ENCODE measurements at places on chromosomes 6 and 20.

GRCh38 chr20:50722424-50723155, 8.8 kb upstream of the PARD6B start:
- DNase-seq = no peak

DNA sequence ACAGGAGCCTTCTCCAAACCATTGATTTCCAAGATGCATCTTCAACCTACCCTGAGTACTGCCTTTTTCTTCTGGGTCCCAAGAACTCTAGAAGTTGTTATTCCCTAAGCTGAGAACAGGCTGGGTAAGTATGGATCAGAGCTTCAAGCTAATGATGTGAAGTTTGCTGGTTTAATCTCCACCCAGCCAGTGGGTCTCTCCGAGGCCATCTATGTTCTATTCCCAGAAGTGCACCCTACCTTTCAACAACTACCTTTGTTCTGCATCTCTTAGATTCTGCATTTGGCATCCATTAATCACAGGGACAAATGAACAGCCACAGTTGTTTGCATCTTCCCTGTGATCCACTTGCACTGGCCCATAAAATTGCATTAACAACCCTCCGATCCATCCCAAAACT, 246.2 kb downstream of the HIVEP2 start:
- DNase-seq = no peak

DNA sequence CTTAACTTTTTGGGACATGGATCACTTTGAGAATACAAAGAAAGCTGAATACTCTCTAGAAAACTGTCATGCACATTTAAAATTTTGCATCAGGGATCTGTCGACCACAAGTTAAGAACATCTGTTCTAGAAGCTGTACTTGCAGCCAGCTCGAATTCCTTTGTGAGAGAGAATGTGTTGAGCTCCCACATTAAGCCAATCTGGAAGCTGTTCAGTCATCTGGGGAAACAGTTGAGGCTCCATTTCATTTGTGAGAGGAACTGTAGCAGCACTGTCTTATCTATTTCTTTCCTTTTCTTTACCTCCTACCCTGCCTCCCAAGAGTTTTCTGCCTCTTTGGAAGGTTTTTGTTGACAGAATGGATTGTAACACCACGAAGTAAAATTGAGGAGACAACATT, 50.8 kb downstream of the KAT14 start:
- DNase-seq = no peak

DNA sequence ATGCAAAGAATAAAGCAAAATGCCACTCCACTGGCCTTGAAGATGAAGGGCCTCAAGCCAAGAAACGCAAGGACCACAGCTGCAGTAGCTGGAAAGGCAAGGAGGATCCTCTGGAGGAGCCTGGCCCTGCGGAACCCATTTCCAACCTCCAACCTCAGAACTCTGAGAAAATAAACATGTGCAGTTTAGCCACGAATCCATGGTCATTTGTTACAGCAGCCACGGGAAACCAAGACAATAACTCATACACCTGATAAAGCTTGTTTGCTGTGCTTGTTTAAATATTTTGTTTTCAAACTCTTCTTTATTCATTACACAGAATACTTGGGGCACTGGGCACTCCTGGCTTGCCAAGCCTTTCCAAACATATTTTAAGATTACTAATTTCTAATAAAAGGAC, 10.4 kb downstream of the SERPINB6 start:
- no peak for DNase-seq

DNA sequence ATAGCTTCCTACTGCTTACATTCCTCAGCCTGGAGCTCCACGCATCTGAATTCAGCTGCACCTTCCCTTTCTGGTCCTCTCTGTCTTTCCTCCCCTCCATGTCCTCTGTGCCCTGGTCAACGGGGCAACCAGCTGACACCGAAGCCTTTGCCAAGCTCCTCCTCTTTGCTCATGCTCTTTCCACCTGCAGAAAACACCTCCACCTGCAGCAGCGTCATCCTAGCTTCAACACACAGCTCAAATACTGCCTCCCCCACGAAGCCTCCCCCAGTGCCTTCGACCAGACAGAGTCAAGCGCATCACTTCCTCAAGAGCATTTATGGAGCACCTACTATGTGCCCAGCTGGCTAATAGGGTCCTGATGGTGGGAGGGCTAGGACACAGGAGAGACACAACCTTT, 9.2 kb downstream of the CDH22 start:
- no peak for DNase-seq

DNA sequence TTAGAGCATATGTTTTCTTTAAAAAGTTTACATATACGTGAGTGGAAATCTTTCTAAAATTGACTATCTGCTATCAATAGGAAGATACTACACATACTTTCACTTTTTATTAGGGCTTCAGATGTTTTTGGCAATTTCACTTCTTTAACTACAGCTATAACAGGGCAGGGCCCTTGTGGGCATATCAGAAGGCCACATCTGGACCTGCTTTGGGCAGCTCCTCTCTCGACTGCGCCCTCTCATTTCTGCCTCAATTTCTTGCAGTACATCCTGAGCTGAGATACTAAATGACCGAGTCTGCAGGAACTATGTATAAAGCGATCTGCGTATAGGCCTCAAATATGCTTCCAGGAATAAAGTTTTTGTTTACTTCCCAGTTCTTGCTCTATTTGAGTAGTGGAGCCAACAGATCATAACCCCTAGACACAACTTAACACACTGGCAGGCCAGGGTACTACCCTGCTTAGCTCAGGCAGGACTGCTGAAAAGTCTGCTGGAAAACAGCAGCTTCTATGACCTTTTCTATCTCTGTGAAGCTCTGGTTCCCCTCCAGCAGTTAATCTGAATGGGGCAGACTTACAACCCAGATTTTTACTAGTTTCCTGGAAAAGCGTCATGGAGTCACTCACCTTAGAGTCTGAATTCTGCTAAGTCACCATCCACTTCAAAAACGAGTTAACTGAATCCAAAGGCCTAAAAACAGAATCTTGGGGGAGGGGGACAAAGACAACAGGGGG, 12.7 kb downstream of the GCLC start:
- DNase-seq = no peak

DNA sequence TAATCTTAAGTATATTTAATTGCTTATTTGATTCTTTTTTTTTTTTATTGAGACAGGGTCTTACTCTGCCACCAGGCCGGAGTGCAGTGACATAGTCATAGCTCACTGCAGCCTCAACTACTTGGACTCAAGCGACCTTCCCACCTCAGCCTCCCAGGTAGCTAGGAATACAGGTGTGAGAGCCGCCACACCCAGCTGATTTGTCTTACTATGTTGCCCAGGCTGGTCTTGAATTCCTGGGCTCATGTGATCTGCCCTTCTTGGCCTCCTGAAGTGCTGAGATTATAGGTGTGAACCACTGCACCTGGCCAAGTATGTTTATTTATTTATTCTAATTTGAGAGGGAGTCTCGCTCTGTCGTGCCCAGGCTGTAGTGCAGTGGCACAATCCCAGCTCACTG, 38.2 kb downstream of the PTPN1 start:
- no peak for DNase-seq

DNA sequence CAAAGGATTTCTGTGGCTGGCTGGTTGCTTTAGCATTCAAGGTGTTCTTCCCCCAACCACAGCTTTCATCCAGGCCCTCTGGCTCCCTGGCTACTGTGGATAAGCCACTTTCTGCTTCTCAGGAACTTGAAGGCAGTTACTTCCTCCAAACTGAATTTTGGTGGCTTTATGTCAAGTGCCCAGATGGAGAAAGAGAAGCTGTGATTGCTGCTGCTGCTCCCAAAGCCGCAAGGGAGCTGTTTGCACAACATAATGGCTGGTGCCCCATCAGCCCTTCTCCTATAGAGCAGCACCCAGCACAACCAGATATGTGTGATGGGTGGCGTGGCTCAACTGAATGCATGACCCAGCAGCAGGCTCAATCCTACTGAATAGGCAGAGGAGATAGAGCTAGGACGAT, 465.2 kb downstream of the MAFB start:
- no peak for DNase-seq

DNA sequence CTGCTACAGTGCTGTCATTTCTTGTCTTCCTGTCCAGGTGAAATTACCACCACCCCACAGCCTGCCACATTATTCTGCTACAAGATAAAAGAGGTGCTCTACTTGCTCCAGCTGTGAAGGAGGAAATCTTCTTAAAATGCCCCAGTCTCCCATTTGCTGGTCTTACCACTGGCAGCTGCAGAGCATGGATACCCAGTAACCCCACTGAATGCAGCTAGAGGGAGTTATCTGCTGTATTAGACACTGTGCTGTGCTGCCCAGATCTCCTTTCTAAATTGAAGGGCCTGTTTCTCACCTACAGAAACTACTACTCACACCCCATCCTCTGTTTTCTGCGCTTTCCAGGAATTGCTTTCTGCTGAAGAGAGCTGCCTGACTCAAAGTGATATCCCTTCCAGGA, 517.8 kb downstream of the PKHD1 start:
- no peak for DNase-seq

DNA sequence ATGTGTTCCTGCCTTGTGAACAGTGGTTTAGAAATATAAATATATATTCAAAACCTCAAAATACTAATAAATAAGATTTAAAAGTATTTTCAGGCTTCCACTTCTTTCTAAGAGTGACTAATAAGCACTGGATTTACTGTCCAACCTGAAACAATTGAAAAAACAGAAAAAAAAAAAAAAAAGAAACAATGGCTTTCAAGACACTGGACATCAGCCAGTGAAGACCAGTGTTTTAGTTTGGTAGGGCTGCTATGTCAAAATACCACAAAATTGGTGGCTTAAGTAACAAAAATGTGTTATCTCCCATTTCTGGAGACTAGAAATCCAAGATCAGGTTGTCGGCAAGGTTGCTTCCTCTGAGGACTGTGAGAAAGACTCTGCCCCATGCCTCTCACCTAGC, 101.4 kb upstream of the PDE7B start:
- DNase-seq = no peak

DNA sequence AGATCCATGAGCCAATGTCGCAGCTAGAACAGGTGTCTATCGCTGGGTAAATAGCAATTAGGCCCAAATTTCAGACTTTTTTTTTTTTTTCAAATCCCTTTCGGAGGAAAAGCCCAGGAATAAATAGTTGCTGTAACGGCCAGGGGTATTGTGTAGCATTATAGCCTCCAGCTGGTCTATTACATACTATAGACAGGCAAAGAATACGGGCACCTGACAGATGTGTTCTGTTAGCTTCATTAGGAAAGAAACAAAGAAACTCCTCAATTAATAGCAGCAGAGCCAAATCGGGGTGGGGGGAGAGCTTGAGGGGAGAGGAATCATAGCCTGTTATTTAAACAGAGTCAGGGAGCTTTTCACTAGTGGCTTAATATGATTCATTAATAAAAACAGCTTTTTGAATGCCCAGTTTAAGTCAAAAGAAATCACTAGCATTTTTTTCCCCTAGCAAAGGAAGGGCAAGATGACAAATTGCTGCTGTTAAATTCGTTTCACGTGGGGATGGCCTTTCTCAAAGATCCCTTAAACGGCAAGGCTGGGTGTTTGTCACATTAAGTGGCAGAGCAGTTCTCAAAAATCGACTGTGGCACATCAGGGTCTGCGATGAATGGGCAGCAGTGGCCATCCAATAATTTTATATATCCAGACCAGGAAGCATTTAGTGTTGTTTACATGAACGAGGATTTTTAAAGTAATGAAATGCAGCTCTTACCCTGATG, 139.4 kb downstream of the ID4 start:
- no peak for DNase-seq

- no peak for DNase-seq
These were observed 107.7 kb upstream of the SCP2D1 start for GRCh38 chr20:18705910-18706309.

- DNase-seq = no peak
These were observed 84.8 kb downstream of the TTLL2 start for GRCh38 chr6:167409694-167410093.

DNA sequence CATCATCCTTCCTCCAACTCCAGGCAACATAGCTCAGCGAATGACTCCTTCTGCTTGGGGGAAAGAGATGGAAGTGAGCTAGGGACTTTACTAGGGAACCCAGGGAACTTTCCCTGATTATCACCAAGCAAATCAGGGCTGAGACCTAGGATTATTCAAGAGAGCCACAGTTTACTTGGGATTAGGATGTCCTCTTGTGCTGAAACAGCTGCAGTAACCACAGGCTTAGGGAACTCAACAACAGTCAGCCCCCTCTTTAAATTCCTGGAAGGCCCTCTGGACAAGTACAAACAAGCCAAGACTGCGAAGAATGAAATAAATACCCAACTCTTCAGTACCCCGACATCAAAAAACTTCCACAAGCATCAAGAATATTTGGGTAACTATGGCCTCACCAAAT, 700.9 kb downstream of the COL12A1 start:
- DNase-seq = no peak

DNA sequence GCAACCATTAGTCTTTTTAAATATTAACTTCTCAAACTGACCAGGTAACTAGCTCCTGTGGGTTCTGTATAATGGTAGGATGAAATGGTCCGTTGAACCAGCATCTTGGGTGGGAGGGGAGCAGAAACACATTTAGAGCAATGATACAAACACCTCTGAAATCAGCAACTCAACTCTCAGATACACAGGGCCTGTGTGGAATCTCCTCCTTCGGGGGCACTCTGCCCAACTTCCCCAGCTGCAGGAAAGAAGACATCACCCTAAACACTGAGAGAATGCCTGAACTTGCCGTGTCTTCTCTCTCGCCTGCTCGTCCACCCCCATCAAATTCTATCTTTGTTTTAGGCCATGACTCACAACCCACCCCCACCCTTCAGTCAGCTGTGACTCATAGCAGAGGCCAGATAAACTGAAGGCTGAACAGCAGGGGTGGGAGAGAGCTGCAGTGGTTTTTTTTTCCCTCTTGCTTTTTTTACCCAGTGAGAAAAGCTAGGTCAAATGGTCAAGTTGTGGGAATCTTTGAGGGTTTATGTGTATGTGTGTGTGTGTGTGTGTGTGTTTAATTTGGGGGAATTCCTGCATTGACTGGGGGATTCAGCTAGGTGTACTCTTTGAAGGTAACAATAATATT, 593.4 kb upstream of the JAG1 start:
- no peak for DNase-seq

GRCh38 chr6:64411226-64411625, 775.6 kb downstream of the PHF3 start:
- DNase-seq = no peak

DNA sequence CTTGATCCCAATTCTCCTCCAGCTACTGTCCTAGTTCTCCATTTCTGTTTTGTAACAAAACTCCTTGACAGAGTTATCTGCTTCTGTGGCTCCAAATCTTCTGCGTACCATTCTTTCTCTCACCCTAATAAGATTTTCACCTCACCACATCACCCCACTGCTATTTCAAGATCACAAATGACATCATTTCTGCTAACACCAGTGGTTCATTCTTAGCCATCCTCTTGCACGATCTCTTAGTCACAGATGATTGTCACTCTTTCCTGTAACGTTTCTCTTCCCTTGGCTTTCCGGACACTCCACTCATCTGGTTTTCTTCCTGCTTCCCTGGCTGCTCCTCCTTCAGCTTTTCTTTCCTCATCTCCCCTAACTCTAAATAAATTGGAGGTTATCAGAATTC, 56.8 kb upstream of the FABP7 start:
- no peak for DNase-seq

DNA sequence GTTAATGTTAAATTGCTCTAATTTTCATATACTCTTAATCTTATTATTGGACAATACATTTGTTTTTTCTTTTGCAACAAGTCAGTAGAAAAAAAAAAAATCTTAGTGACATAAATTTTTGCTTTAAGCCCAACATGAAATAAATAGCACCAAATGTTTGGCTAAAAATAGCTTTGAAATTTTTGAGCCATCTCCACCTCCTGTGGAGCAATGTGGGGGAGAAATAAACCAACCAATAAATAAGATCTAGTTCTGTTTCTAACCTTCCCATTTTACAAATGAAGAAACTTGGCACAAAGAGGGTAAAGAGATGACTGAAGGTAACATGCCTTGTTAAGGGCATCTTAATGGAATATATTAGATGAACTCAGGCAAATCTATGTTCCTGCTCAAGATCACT, 91.4 kb downstream of the PRKN start:
- no peak for DNase-seq

GRCh38 chr6:115602466-115602865, 458.2 kb downstream of the FRK start:
- no peak for DNase-seq
